ENCODE measurements at places on chromosomes 11 and 22. TPM values are rescaled to one million over a fixed set of nuclear protein-coding genes. Genes with fewer than 3 reads are reported as not detected.

DNA sequence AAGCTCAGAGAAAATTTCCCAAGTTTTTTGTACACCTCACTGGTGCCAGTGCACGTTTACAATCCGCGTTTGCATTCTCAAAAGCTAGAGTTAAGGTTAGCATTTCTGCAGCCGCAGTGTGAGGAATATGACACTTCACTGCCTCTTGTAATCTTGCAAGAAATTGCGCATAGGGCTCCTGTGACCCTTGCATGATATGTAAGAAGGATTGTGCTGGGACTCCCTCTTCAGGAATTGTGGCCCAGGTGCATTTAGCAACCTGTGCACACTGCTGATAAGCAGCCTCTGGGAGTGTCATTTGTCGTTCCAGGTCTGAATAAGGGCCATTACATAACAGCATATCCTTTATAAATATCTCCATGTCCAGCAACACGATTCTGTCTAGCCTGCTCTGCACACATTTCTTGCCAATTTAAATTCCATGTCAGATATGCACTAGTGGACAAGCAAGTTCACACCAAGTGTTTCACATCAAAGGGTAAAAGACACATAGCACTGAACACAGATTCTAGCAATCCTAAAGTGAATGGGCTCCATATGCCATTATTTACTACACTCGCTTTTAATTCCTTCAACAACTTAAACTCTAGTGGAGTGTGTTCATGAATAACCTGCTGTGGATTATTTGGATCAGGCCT, 69.2 kb upstream of the INCENP start:
- peak; percentile 22 for DNase-seq

- no peak for DNase-seq
Observed at GRCh38 chr11:103349595-103349994, 240.4 kb downstream of the DYNC2H1 start.

DNA sequence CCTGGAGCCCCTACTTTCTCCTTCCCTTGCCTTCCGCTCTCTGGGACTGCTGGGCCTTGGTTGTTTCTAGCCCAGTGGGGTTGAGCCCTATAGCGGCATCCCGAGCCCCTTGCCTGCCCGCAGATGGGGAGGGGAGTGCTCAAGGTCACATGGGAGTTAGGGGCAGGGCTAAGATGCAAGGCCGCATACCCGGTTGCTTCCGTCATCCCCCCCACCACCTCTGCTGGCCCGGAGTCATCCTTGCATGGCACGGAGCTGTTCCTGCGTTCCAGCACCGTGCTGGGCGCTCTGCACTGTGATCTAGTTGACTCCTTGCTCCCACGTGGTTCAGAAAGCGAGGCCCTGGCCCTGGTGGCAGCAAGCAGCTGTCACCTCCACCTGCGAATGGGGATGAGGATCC, 18.0 kb downstream of the FLRT1 start:
- DNase-seq, result no peak

The PGR gene
- not detected for total RNA-seq

The RTN4RL2 gene
- total RNA-seq, result 0.36 TPM

The SCN2B gene
- not detected for total RNA-seq

The PITPNB gene
- 95.7 TPM for total RNA-seq

DNA sequence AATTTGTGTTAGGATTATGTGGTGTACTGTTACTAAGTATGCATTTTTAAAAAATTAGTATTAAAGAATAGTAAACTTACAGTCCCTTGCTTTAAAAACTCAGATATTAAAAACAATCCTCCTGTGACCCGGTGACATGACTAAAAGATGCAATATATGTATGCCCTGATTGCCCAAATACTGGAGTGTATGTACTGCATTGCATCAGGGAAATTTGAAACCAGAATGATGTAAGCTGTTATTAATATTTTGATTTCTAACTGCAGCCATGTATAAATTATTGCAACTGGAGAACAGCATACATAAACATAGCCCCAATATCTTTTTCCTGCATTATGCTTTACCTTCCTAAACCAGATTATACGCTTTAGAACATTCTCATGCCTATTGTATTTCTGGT, 3.7 kb upstream of the HSPA8 start:
- no peak for DNase-seq

The TRIM51 gene
- total RNA-seq, result not detected

GRCh38 chr22:27597703-27598444, 203.7 kb downstream of the MN1 start:
- DNase-seq, result no peak

DNA sequence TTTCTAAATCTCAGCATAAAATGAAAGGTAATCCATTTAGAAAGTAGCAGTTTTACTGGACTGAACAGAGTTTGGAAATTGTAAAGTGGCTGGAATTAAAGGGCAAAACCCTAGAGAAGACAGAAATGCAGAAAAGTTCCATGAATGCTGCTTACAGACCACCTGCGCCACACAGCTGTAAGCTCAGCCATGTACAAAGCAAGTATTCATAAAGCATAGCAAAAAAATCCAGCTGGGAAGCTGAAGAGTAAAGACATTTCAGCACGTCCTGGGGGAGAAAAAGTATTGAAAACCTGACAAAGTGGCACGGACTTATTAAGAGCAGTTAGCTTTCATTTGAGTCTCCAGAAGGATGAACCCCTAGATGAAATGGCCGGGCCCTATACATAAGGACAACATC, 220.1 kb upstream of the CNTN5 start:
- no peak for DNase-seq

The PSMC3 gene
- 143 TPM for total RNA-seq

The C11orf16 gene
- total RNA-seq, result not detected

GRCh38 chr11:109794501-109794900, 298.7 kb upstream of the ZC3H12C start:
- DNase-seq, result no peak

The CFAP300 gene
- not detected for total RNA-seq

DNA sequence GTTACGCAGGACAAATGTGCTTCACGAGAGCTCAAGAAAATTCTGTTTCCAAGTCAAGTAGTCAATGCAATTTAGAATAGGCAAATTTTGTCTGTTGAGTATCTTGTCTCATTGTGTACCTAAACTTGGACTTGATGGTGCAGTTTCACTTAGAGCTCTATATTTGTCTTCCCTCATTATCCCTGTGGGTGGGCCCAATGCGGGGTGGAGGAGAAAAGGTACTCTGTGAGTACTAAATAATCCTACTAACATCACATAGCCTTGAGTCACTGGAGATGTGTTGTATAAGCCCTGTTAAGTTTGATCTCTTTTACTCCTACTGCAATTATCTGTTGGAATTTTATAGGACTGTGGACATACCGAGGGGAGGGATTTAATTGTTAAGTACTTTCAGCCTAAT, 331.2 kb downstream of the METTL15 start:
- no peak for DNase-seq

- peak; percentile 85 for DNase-seq
Observed at GRCh38 chr22:23894710-23895598, 771 bp downstream of the MIF start.
